T-cell (primary cell): ENCODE measurements at places on chromosomes 6 and 20. TPM values are rescaled to one million over a fixed set of nuclear protein-coding genes. Genes with fewer than 3 reads are reported as not detected.

- H3K36me3 ChIP-seq: no peaks in the 10 kb centered on the region
- H3K4me3 ChIP-seq: no peak overlapping the region
- no peak overlapping the region for H3K27ac ChIP-seq
- no peaks in the 10 kb centered on the region for H3K4me1 ChIP-seq
These were observed 42.8 kb downstream of the C6orf118 start for GRCh38 chr6:165266621-165267020.

DNA sequence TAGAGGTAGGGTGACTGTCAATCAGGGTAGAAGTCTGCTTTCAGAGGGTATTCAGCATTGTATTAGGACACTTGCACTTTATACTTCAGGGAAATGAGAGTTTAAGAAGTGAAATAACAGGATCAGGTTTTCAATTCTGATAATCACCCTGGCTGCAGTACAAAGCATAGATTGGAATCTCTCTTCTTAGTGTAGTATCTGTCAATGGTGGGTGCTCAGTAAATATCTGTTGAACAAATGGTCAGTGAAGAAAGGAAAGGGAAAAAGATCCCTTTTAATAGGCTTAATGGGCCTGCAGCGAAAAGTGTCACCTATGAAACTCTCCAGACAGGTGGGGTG lies 18.7 kb downstream of the TUBB2B start:
- no peak overlapping the region for H3K27ac ChIP-seq
- no peaks in the 10 kb centered on the region for H3K27me3 ChIP-seq
- DNase-seq: no peak
- no peaks in the 10 kb centered on the region for H3K36me3 ChIP-seq
- no peak overlapping the region for H3K4me3 ChIP-seq

DNA sequence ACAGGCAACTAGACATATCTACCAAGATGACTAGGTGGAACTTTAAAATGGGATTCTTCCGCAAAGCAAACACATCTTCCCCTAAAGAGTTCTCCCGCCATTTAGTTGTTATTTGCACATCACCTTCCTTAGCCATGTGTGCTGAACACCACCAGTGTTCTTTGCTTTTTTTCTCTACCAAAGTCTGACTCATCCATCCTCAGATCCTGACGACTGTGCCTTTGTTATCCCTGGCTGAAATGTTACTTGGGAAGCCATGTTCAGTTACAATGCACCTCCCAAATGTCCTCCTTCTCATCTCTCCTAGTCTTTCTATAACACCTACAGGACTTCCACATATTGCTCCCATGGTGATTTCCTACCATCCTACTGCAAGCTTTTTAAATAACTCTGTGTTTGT lies 593.5 kb upstream of the ARID1B start:
- H3K27me3 ChIP-seq: no peaks in the 10 kb centered on the region
- no peaks in the 10 kb centered on the region for H3K4me1 ChIP-seq

The APCDD1L gene
- not detected for total RNA-seq

GRCh38 chr6:135182071-135183001 lies 1.2 kb downstream of the MYB start:
- no peak overlapping the region for H3K27ac ChIP-seq
- no peaks in the 10 kb centered on the region for H3K36me3 ChIP-seq
- DNase-seq: no peak
- no peaks in the 10 kb centered on the region for H3K27me3 ChIP-seq
- H3K4me1 ChIP-seq: peaks cover 12% of the 10 kb centered on the region
